Suppressor macrophage treated with lipopolysaccharide for 1 hour (primary cell): ENCODE measurements at places on chromosomes 11 and 22.

GRCh38 chr11:126800009-126800408 lies 200.6 kb downstream of the KIRREL3 start:
- DNase-seq, result no peak

- no peak for DNase-seq
These were observed 123.1 kb upstream of the SLC5A12 start for GRCh38 chr11:26844963-26845362.

- no peak for DNase-seq
These were observed 46.0 kb upstream of the ADSL start for GRCh38 chr22:40300316-40300715.

GRCh38 chr22:21102659-21103267 lies 57.0 kb downstream of the LRRC74B start:
- DNase-seq, result peak; percentile 87

DNA sequence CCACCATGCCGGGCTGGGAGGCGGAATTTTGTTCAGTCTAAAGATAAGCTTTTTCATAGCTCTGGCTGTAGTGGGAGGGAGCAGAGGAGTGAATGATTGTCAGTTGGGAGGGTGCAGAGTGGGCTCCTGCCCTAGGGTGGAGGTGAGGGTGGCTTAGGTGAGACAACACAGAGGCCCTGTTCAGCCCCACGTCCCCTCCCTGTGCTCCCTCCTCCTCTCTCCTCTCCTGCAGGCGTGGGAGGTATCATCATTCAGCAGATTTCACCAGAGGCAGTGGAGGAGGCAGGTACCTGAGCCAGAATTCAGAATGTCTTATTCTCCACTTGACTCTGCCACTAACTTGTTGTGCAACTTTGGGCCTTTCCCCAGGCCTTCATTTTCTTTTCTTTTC lies 1.7 kb upstream of the THRSP start:
- DNase-seq, result no peak

DNA sequence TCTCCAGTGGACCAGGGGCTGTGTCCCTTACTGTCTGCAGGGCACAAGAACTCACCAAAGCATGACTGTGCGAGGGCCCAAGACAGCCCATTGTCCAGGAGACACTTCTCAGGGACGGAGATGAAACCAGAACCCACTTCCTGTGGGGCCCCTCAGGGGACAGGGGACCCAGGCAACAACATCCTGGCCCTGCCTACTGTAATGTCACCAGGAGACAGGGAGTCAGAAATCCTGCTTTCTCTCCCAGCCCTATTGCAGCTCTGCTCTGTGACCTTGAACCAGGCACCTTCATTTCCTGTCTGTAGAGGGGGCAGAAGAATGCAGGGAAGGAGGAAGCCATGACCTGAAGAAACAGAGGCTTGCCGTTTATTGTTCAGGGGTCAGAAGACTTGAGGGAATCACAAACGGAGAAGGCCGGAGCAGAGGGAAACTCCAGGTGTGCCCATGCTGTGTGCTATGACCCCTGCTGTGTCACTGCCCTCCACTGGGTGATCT lies 98.0 kb downstream of the NAT10 start:
- no peak for DNase-seq

DNA sequence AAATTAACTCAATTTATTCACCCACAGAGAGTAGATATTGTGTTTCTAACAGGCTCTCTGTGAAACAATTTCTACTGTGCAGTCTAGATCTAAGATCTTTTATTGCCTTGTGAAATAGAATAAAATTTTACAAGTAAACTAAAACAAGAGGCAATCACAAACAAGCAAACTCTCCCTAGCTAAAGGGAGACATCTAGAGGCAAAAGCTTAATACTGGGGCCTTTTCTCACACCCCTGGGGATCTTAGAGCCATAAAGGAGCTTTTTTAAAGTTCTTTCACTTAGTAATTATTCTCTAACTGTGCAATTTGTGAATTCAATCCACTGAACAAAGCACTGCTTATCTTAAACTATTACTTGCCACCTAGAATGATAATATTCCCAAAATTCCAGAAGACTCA lies 19.7 kb downstream of the ALG9 start:
- DNase-seq, result peak; percentile 37

DNA sequence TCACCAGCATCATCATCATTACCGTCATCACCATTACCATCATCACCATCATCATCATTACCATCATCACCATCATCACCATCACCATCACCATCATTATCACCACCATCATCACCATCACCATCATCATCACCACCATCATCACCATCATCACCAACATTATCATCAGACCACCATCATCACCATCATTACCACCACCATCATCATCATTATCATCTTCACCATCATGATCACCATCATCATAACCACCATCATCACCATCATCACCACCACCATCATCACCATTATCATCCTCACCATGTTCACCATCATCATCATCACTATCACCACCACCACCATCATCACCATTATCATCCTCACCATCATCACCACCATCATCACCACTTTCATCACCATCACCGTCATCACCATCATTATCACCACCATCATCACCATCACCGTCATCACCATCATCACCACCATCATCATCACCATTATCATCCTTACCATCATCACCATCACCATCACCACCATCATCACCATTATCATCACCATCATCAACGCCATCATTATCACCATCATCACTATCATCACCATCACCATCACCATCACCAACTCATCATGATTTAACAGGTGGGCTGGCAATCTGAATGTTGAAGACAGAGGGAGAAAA lies 2.4 kb upstream of the MYEOV start:
- DNase-seq, result no peak

GRCh38 chr11:122933416-122933815 lies 48.2 kb downstream of the BSX start:
- DNase-seq, result peak; percentile 45

DNA sequence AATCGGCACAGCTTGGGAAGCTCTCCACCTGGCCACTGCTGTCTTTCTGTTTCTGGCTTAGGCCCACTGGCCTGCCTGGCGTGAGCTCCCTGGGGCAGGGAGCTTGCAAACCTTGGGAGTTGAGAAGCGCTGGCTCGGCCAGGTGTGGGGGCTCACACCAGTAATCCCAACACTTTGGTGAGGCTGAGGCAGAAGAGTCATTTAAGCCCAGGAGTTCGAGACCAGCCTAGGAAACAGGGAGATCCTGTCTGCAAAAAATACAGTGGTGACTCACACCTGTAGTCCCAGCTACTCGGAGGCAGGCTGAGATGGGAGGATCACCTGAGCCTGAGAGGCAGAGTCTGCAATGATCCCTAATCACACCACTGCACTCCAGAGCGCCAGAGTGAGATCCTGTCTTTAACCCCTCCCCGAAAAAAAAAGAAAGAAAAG lies 4.0 kb downstream of the AP5B1 start:
- no peak for DNase-seq

DNA sequence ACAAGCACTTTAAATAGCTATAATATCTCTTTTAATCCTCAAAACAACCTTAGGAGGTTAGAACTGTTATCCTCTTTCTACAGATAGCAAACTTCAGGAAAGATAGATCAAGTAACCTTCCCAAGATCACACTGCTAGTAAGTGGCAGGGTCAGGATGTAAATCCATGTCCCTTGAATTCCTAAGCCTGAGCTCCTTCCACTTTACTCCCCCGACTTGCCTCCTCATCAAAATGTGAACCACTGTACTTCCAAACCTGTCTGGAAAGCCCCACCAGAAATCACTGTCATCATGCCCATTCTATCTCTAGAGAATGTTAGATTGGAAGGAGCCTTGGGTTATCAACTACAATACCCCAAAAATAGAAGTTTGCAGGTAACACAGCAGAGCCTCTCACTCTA lies 33.7 kb downstream of the ME3 start:
- DNase-seq, result no peak

- DNase-seq, result no peak
These were observed 753.2 kb upstream of the TENM4 start for GRCh38 chr11:80194016-80194415.

DNA sequence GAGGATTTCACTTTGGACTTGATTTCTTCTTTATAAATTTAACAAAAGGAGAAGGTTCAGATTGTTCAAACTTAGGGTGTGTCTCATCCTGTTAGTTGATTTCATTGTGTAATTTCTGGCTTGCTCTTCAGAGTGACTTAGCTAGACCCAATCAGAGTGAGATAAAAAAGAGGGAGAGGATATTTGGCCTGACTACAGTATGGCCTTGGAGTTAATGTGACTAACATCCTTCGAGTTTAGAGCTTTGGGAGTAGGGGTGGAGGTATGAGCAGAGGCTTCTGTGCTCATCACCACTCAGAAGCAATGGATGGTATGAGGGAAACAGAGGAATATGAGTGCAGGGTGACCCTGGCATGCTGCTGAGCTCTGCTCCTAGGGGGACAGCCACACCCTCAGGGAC lies 114.2 kb downstream of the ME3 start:
- DNase-seq, result no peak

DNA sequence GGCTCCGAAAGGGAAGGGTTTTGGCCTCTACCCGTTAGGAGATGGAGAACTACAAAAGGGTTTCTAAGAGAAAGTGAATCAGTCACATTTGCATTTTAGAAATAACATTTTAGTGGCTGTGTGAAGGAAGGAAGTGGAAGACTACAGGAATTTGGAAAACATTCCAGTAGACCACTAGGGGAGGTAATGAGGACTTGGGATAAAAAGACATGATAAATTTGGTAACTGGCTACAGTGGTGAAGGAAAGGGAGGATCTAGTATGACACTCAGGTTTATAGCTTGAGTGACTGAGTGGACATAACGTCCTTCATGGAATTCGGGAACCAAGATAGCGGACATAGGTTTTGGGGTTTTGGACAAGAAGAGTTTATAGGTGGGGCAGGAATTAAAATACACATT lies 7.0 kb upstream of the RRM1 start:
- no peak for DNase-seq

GRCh38 chr11:13116491-13116890 lies 107.4 kb downstream of the RASSF10 start:
- DNase-seq, result no peak

GRCh38 chr11:41497974-41498373 lies 38.5 kb upstream of the LRRC4C start:
- DNase-seq, result peak; percentile 33

- DNase-seq, result no peak
These were observed 31.5 kb downstream of the FAM168A start for GRCh38 chr11:73566422-73566821.

GRCh38 chr11:66637557-66638176 lies 836 bp upstream of the RBM4 start:
- DNase-seq, result no peak

- no peak for DNase-seq
These were observed 8.4 kb upstream of the ZBED4 start for GRCh38 chr22:49845241-49845640.

DNA sequence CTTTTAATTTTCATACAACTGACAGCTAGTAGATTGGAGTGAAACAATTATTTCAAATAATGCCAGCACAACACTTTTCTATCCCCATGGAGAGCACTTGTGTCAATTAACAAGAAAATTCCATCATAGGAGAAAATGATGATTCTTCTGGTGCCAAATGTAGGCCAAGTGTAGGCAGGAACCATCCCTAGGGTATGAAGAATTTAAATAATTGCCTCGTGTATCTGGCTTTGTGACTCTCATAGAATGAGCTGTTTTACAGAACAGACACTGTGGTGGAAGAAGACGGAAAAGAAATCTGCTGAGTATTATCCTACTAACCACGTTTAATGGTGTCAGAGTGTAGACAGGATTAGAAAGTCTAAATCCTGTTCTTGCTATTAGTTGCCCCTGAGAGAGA lies 1542.2 kb downstream of the LRRC4C start:
- no peak for DNase-seq

DNA sequence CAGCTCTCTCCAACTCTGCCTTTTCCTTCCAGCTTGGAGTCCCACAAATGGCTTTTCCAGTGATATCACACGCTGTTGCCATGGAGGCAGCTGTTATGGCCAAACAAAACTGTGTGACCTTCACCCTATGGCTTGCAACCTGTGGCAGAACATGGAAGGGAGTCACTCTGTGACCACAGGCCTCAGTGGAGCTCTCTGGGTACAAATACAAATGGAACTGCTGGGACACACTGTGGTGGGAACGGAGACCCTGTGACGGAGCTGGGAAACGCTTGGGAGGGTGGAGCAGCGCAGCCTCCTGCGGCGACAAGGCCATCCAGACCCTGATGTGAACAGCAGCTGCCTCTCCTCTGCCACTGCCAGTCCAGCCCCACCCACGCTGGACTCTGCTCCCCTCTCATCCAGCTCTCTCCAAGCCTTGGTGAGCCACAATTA lies 162.5 kb downstream of the ETS1 start:
- no peak for DNase-seq

- DNase-seq, result no peak
These were observed 19.6 kb downstream of the ARHGAP1 start for GRCh38 chr11:46680815-46681214.

GRCh38 chr11:91997226-91997625 lies 227.4 kb upstream of the FAT3 start:
- DNase-seq, result no peak

DNA sequence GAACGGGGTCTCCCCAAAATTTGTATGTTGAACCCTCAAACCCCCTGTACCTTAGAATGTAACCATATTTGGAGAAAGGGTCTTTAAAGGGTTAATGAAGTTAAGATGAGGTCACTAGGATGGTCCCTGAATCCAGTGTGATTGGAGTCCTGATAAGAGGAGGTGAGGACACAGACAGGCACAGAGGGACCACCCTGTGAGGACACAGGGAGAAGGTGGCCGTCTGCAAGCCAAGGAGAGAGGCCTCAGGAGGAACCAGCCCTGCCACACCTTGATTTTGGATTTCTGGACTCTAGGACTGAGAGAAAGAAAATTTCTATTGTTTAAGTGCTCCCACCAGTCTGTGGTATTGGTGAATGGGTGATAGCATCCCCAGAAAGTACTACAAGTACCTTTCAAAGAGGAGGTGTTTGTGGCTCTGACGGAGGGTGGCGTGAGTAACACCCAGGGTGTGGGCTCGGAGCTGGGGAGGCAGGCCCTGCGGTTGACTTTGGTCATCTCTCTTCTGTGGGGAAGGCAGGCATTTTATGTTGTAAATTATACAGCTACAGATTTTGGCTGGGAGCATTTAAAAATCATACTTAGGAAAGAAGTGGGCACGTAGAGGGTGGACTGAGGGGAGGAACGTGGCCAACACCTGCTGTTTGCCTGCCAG lies 13.8 kb downstream of the MRGPRF start:
- DNase-seq, result no peak

DNA sequence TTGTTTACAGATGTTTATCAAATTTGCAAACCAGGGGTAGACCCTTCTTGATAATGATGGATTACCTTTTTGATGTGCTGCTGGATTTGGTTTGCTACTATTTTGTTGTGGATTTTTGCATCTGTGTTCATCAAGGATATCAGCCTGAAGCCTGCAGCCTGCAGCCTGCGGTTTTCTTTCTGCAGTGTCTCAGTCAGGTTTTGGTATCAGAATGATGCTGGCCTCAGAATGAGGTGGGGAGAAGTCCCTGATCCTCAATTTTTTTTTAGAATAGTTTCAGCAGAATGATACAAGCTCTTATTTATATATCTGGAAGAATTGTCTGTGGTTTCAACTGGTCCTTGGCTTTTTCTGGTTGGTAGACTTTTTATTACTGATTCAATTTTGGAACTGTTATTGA lies 19.7 kb upstream of the RAB38 start:
- no peak for DNase-seq

- peak; percentile 25 for DNase-seq
These were observed 35.7 kb upstream of the TLCD5 start for GRCh38 chr11:120289426-120289825.

- DNase-seq, result no peak
These were observed 904.3 kb downstream of the OPCML start for GRCh38 chr11:132627981-132628380.
